ENCODE measurements at places on chromosomes 4 and X.
A peak's percentile ranks its signal among the peaks of the same experiment; 100 is the strongest.

DNA sequence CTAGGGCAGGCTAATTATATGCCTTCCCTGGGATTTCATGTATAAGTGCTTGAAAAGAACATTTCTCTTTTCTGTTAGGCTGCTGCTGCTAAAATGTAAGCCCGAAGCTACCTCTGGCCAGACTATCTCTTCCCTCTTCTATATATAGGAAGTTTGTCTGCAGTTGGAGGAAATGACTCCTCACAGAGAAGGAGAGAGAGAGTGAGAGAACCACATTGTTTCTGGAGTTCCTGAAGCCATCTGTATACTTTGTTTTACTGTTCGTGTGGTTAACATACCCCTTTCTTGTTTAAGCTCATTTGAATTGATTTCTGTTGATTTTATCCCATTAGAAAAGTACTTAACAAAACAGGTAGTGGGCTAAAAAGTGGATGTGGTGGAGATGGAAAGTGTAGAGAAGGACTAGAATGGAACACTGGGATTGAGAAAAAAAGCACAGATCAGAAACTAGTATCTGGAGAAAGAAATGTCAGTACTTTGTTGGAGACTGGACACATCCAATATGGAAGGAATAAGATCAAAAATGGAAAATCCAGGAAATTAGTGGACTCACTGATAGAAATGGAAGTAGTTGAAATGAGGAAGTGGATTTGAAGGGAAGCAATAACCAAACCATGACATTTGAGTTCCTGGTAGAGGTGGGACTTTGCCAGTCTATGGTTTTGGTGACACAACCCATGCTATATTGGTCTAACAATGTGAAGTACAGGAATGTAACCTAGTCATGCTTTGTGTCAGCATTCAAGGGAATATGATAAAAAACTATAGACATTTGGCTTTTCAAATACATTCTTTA lies 112.6 kb downstream of the TMA16 start:
- peak; percentile 61 for DNase-seq

DNA sequence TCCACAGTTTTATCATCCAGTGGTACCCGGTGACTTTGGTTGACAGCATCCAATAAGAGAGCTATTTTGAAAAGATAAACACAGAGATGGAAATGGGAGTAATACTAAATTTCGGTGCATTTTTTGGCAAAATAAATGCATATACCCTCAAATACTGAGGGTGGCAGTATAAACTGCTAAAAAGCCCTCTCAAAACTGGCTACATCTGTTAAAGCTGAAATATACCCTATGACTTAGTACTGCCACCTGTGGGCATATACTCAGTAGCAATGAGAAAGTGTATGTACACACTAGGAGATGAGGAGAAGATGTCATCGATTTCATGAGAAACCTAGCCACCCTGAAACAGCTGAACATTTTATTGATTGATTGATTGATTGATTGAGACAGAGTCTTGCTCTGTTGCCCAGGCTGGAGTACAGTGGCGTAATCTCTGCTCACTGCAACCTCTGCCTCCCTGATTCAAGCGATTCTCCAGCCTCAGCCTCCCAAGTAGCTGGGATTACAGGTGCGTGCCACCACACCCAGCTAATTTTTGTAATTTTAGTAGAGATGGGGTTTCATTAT lies 12.2 kb upstream of the TMEM128 start:
- peak; percentile 75 for DNase-seq

GRCh38 chrX:132732236-132732635 lies 226.2 kb downstream of the HS6ST2 start:
- DNase-seq: no peak

DNA sequence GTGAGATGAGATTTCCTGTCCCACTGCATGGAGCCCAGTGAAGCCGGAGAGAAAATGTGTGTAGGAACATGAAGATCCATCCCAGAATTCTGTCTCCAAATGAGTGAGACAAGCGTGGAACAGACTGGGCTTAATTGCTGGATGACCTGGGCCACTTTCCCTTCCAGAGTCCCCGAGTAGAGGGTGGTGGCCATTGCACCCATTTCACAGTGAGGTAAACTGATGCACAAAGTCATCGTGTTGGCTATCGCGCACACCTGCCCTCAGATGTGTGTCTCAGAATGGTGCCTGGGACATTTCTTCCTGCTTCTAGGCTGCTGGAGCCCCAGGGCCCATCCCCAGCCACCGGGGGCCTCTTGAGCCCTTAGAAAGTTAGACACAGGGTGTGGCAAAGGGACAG lies 43.0 kb upstream of the PSAPL1 start:
- DNase-seq: no peak

DNA sequence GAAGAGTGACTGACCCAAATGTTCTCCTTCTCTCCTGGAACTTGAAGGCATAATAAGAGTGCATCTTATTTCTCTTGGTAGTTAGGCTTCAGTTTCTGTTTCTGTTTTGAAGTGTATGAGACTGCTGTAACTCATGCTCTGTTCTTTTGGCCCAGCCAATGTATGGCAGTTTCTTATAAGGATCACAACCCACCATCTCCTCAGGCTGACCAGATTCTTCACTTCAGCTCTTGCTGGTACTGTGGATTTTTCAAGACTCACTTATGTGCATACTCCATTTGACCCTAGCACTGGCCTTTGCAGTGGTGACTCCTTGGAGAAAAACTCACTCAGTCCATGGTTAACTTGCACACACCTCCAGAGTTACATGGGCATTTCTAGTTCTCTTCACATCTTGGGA lies 9.6 kb upstream of the YTHDC1 start:
- no peak for DNase-seq

DNA sequence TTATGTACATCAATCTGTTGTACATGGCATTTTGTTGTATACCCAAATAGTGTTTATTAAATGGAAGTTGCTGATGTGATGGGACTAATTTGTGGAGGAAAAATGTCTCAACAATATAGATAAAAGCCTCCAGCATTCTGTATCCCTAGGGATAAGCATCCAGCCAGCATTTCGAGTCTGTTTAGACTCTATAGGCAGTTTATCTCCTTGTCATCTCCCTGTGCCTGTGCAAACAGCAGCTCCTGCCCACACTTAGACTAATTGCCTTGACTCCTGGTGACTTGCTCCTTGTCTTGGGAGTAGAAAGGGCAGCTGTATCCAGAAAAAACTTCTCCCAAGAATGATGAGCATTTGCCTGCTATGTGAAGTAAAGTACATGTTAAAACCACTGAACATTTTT lies 83.8 kb downstream of the DOCK11 start:
- no peak for DNase-seq

DNA sequence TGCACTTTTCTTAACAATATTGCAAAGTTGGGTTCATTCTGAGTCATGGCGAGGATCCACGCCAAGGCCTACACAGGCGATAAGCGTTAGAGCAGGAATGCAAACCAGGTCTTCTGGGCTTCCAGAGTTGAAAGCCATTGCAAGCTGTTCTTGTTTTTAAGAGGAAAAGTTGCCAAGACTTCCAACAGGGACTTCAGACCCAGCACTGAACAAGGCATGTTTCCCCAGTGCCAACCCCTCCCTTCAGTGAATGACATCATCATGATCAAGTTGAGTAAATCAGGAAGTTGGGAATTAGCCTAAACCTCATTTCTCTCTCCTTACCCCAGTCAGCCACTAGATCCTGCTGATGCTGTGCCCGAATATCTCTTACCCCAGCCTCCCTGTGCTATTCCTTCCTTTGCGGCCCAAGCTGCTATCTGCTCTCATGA lies 355.1 kb downstream of the HS3ST1 start:
- peak; percentile 48 for DNase-seq

GRCh38 chr4:64774626-64775025 lies 365.4 kb upstream of the TECRL start:
- DNase-seq: no peak

GRCh38 chrX:153831429-153832150 lies 1.2 kb upstream of the PDZD4 start:
- DNase-seq: peak; percentile 22

- no peak for DNase-seq
Observed at GRCh38 chr4:86302251-86302650, 57.6 kb downstream of the MAPK10 start.

DNA sequence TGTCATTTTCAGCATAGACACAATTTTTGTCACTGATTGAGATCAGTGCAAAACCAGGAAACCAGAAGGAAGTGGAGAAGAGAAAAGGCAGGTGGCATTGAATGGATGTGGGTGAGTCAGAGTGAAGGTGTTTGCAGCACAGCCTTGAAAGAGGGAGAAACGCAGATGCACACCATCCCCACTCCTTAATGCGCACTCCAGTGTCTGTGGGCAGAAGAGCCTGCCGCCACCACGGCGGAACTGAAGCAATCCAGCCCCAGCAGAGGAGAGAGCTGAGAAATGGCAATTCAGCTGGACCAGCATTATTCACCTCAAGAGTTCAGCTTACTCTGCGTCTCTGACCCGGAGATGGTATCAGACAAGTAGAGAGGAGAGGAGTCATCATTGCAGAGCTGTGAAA lies 393.1 kb upstream of the FRG1 start:
- no peak for DNase-seq

GRCh38 chr4:54677853-54678650 lies 20.3 kb downstream of the KIT start:
- DNase-seq: no peak

DNA sequence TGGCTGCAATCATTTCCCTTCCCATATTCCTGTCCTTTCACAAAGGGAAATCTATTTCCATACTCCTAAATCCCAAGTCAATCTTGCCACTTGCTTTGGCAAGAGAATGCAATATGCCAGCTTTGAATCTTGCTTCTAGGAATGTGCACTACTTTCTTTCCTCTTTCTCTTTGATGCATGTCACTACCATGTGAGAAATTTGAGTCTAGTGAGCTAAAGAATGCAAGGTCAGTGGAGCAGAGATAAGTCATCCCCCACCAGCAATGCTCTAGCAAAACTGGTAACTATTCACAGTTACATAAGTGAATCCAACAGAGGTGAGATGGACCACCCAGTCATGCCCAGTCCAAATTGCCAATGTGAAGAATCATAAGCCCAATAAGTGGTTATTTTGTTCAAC lies 910.4 kb downstream of the RAB28 start:
- DNase-seq: no peak

- DNase-seq: peak; percentile 48
Observed at GRCh38 chrX:101658661-101659491, 774 bp downstream of the ARMCX2 start.
